ENCODE measurements at places on chromosomes 5 and 9.

DNA sequence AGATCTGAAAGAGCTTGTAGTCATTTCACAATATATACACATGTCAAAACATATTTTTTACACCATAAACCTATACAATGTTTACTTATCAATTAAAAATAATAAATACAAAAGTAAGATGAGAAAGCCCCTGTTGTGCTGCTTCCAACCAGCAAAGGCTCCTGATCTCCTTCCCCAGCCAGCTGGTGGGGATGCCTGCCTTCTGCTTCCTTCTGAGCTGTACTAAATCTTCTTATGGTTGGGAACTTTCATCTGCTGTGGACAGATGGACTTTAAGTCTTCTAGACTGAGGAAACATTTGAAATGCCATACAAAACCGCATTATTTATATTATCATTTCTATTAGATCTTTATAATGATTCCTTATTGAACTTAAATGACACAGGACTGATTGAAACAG, 745.3 kb upstream of the CHD1 start:
- no peaks in the 10 kb centered on the region for H3K36me3 ChIP-seq
- H3K27me3 ChIP-seq: no peaks in the 10 kb centered on the region
- no peak overlapping the region for H3K27ac ChIP-seq
- no peaks in the 10 kb centered on the region for H3K4me1 ChIP-seq
- H3K4me3 ChIP-seq: no peak overlapping the region

GRCh38 chr5:154118893-154119336, 71.6 kb upstream of the GALNT10 start:
- H3K27me3 ChIP-seq: no peaks in the 10 kb centered on the region
- H3K4me3 ChIP-seq: no peak overlapping the region

GRCh38 chr5:169705322-169705721, 68.2 kb downstream of the DOCK2 start:
- H3K4me1 ChIP-seq: peaks cover 1% of the 10 kb centered on the region
- no peak overlapping the region for H3K4me3 ChIP-seq
- H3K36me3 ChIP-seq: no peaks in the 10 kb centered on the region
- no peak overlapping the region for H3K27ac ChIP-seq
- no peaks in the 10 kb centered on the region for H3K27me3 ChIP-seq

- no peak overlapping the region for H3K27ac ChIP-seq
- no peak for DNase-seq
- no peaks in the 10 kb centered on the region for H3K27me3 ChIP-seq
- no peaks in the 10 kb centered on the region for H3K36me3 ChIP-seq
- no peak overlapping the region for H3K4me3 ChIP-seq
- no peaks in the 10 kb centered on the region for H3K4me1 ChIP-seq
Measured at GRCh38 chr5:121630402-121630801, 221.3 kb upstream of the FTMT start.

- H3K4me1 ChIP-seq: no peaks in the 10 kb centered on the region
- H3K27me3 ChIP-seq: no peaks in the 10 kb centered on the region
- H3K27ac ChIP-seq: no peak overlapping the region
- no peak overlapping the region for H3K4me3 ChIP-seq
- no peaks in the 10 kb centered on the region for H3K36me3 ChIP-seq
Measured at GRCh38 chr9:89515416-89515815, 17.5 kb upstream of the SEMA4D start.

DNA sequence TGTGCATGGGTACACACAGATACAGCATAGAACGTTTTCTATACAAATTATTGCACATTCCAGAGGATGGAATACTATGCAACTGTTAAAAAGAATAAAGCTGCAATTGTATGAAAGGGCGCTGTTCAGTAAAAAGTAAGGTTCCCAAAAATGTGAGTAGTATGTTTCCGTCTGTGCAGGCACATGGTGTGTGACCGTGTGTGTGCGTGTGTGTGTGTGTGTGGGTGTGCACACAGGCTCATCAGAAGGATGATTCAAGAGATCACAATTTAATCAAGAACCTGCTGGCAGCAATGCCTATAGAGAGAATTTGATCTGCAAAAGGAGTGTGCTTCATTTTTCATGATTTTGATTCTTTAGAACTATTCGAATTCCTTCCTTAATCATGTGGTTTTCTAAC, 76.3 kb downstream of the SEMA4D start:
- no peak overlapping the region for H3K27ac ChIP-seq
- no peaks in the 10 kb centered on the region for H3K4me1 ChIP-seq
- no peaks in the 10 kb centered on the region for H3K36me3 ChIP-seq
- peaks cover 72% of the 10 kb centered on the region for H3K27me3 ChIP-seq

DNA sequence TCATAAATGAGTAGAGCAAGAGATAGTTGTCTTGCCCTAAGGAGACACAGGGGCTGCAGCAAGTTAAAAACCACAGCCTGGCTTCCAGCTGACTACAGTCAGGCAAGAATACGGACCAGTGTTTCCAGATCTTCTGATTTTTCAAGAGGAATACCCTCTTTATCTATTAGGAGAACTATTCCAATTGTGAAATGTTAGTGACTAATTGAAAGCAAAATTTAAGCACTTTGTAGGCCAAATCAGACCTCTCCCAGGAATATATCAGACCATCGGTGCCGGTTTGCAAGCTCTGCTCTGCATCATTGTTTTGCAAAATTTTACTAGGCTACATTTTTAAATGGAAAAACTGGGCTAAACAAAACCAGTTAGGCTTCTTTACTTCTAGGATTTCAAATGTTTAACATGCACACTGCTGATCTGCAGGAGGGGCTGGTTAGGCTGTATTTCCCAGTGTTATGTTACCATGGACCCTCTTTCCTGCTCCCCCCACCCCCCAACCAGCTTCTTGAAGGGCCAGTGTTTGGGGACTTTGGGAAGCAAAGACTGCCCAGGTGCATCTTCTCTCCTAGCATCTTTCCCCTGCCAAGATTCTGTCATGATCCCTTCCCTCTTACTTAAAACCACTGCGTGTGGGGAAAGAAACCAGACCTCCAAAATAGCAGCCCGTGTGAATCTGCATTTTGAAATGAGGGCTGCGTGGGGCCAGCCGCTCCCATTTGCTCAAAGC, 1.1 kb upstream of the ARSI start:
- H3K4me1 ChIP-seq: peaks cover 21% of the 10 kb centered on the region
- no peak overlapping the region for H3K27ac ChIP-seq
- no peaks in the 10 kb centered on the region for H3K27me3 ChIP-seq
- H3K36me3 ChIP-seq: no peaks in the 10 kb centered on the region
- no peak for DNase-seq

DNA sequence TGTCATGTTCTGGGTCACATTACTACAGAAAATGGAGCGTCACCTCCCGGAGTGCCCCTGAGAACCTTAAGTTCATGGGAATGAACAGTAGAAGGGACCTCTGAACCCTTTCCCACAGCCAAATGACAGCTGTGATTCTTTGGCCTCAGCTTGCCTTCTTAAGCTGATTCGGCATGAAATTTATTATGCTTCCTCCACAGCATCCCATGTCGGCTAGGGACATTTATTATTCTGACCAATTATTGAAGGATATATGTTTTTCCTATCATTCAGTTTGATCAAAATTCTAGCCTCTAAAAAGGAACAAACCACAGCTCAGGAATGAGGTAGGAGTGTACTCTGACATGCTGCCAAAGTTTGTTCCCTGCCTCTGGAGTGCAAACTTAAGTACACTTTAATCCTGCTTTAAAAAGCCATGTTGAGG, 440.6 kb downstream of the CETN3 start:
- H3K4me1 ChIP-seq: no peaks in the 10 kb centered on the region
- H3K27ac ChIP-seq: no peak overlapping the region
- no peaks in the 10 kb centered on the region for H3K36me3 ChIP-seq
- no peaks in the 10 kb centered on the region for H3K27me3 ChIP-seq
- no peak for DNase-seq

DNA sequence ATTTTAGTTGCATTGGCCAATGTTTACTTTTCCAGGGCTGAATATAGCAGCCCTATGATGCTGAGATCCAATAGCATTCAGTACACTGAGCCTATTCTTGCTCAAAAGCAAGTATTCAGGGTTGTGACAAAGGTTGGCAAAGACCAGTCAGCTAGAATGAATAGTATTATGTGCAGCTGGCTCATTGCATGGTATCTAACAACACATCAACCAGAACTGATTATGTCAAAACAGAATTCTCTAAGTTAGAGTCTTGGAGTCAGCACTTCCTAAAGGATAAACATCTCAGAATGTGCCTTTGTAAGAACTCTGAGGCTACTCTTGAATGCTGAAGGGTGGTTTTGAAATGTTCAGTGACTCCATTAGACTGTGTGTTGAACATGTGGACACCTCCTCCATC, 774.5 kb upstream of the RGMB start:
- DNase-seq: peak; percentile 46
- peaks cover 18% of the 10 kb centered on the region for H3K4me1 ChIP-seq
- H3K4me3 ChIP-seq: no peak overlapping the region

DNA sequence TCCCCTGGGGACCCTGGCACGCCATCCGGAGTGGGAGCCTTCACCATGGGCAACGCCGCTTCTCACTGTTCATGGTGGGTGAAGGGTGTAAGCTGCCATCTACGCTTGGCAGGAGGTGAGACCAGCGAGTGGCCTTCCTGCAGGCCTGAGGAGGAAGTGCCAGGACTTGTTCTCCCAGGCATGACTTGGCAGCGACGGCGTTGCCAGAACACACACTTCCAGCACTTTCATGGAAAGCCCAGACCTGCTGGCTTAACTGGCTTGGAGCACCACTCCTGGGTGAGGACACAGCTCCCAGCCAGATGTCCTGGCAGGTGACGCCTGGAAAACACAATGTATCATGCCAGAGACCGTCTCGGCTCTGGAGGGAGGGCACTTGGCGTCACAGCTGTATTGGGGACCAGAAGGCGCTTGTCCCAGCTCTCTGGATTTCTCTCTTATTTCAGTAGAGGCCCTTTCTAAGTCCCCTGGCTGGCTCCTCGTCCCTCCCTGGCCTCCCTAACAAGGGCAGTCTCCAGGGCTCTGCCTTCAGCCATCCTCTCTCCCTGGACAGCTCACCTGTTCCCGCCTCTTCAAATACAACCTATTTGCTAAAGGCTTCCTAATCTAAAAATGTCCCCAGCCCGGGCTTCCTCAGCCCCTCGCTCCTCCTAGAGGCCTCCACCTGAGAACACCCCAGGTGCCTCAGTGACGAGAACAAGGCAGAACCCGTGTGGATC, 188.3 kb downstream of the OLFM1 start:
- peaks cover 14% of the 10 kb centered on the region for H3K27me3 ChIP-seq
- no peak overlapping the region for H3K27ac ChIP-seq
- H3K4me1 ChIP-seq: no peaks in the 10 kb centered on the region
- H3K36me3 ChIP-seq: no peaks in the 10 kb centered on the region
- DNase-seq: no peak

GRCh38 chr5:157502143-157502647, 42.2 kb downstream of the NIPAL4 start:
- no peak for DNase-seq
- no peak overlapping the region for H3K4me3 ChIP-seq
- H3K27ac ChIP-seq: no peak overlapping the region
- no peaks in the 10 kb centered on the region for H3K27me3 ChIP-seq
